ENCODE measurements at places on chromosomes 13 and 19.

DNA sequence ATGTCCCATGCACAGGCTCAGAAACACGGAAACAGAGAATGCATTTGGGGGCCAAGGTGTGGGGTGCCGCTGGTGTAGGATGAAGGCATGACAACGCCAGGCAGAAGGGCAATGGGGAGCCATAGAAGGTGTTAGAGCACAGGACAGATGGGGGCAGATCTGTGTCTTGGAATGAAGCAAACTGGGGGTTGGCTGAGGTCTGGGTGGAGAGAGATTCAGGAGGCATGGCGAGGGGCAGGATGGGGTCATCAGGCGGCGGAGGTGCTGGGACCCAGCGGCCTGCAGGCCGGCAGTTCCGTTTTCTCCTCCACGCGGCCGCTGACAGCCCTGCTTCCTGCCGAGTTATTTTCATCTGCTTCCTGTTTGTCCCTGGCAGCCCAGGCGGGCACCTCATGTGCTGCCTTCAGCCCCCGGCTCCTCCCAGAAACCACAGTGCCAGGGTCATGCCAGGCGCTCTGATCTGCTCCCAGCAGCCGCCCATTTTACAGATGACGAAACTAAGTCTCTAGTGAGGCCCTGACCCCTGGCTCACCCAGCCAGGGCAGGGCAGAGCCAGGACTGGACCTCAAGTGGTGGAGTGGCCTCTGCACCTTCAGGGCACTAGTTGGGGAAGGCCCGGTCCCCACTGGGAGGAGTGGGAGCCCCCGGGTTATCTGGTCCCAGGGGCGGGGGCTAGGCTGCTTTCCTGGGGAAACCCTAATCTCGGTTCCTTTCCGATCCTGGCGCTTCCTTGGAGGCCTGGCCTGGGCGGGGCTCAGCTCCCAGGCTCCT lies 2.2 kb downstream of the ARHGAP45 start:
- DNase-seq = no peak

DNA sequence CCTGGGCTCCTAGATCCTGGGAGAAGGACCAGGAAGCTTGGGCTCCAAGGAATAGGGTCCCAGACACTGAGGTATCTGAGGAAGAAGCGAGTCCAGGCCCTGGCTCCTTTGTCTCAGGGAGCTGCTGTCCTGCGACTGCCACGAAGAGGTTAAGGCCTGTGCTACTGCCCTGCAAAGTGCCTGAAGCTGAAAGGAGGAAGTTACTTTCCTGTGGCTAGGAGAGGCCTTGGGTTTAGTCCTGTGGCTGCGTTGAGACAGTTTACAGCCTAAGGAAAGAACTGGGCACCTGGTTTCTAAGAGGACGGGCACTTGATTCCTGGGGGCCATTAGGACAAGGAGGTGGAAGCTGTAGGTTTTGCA lies 2.8 kb downstream of the MYADM start:
- no peak for DNase-seq

GRCh38 chr13:35927567-35928021 lies 203.6 kb downstream of the DCLK1 start:
- DNase-seq = no peak

GRCh38 chr13:34430294-34430693 lies 511.8 kb upstream of the NBEA start:
- no peak for DNase-seq

DNA sequence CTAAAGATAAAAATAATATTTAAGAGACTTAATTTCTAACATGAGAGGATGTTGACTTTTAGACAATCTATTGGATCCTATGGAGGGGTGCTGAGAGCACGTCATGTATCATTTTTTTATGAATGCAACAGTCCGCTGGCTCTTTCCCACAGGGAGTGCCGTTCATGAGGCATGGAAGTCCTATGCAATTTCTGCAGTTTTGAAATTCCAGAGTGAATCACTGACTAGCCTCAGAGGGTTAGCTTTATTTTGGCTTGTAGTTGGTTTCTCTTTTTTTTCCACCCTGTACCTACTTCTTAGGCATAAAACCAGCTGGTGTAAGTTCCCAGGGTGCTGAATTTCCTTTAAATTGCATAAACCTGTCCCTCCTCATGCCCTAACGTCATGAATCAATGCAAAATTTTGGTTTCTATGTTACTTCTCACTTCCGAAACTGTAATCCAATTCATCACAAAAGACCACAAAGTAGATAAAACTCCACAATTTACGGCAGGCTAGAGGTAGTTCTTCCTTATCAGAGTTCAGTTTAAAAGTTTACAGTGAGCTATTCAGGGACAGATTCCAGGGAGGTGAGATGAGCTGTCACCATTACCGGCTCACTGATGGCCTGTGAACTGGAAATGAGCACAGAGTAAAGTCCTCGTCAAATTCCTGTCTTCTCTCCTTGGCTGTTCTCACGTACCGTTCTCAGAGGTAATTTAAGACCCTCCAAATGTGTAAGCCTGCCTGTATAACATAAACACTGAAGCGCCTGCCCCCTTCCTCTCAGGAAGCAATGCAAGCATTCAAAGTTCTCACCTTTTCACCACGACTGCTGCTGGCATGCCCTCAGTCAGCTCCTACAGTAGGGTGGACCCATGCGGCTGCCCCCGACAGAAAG lies 216.6 kb upstream of the SLC10A2 start:
- no peak for DNase-seq

DNA sequence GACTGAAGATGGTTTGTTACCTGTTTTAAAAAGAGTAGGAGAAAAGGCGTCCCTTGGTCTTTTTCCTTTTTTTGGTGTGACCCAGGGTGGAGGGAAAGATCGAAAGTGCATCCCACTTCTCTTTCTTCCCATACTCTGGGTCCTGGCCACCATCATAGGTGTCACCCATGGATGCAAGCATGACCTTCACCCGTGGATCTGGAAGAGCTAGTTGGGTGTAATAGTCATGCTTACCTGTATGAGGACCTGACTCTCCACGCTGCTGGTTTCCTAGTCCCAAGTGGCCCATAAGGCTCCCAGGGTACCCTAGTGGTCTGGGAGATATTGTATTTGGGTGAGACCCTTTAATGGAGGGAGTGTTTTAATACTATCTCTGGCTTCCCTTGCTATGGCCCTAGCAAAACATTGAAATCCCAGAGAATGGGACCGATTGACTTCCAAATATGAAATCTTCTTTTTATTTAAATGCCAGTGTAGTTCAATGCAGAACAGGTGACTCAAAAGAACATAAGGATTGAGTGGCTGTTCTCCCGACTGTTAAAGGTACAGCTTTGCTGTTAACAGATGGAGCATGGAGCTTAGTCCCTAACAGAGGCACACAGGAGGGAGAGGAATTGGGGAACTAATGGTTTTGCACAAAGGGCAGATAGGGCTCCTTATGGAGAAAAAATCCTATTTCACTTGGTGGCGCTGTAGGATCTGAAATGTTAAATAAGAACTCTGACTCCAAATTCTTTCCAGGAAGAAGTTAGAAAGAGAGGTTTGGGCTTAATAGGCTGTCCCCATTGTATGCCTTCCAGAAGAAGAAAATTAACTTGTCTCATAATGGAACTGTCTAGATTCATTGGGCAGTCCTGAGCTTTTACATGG lies 7.0 kb upstream of the ZNF550 start:
- no peak for DNase-seq

- no peak for DNase-seq
Measured at GRCh38 chr13:44011036-44011435, 131.3 kb downstream of the LACC1 start.

- no peak for DNase-seq
Measured at GRCh38 chr13:79999601-80000000, 341.3 kb downstream of the SPRY2 start.

DNA sequence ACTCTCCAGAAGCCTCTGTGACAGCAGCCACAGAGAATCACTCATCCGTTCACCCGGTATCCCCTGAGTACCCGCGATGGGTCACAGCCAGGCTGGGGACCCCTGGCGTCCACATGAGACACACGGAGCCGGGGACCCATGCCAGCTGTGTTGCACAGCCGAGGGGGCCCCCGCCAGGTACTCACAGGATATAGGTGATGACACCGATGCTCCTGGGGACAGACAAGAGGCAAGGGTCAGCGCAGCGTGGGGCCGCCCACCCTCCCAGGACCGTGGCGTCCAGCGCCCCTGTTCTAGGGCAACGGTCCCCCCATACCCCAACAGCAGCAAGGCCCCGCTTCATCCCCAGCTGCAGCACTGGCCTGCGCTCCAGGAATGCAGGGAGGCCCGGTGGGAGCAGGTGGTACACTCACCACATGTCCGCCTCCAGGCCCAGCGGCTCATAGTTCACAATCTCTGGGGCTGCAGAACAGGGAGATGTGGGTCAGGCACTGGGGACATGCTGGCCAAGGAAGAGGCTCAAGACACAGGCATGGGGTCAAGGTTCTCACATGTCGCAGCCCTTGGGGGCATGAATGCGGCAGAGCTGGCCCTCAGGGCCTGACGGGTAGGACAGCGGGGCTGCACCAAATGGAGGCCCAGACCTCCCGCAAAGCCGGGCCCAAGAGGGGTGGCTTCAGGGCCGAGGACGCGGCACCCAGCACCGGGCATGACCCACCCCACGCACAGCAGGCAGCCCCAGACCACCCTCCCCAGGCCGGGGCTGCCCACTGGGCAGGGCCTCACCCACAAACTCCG lies 7.2 kb downstream of the DAPK3 start:
- DNase-seq = no peak

- no peak for DNase-seq
Measured at GRCh38 chr13:99287551-99287950, 19.6 kb downstream of the GPR183 start.

DNA sequence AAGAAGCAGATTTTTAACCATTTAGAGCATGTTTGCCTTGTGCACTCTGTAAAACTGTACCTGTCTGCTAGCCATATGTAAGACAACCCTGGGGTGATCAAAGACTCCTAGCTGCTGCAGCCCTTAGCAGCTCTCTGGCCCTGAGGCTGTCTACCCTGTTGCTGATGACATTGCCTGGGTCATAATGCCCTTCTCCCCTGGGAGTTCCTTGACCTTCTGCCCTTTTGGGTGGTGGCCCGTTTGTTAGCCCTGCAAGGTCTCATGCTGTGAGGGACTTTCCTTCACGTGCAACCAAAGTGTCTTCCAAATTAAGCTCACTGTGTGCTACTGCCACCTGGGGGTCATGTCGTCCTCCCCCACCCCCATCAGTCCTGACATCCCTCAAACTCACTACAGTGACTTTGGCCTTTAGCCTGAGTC lies 7.4 kb downstream of the GPC6 start:
- no peak for DNase-seq

- DNase-seq = no peak
Measured at GRCh38 chr19:1018932-1019615, 1.8 kb downstream of the TMEM259 start.

GRCh38 chr13:107882708-107883560 lies 332.4 kb downstream of the LIG4 start:
- no peak for DNase-seq

DNA sequence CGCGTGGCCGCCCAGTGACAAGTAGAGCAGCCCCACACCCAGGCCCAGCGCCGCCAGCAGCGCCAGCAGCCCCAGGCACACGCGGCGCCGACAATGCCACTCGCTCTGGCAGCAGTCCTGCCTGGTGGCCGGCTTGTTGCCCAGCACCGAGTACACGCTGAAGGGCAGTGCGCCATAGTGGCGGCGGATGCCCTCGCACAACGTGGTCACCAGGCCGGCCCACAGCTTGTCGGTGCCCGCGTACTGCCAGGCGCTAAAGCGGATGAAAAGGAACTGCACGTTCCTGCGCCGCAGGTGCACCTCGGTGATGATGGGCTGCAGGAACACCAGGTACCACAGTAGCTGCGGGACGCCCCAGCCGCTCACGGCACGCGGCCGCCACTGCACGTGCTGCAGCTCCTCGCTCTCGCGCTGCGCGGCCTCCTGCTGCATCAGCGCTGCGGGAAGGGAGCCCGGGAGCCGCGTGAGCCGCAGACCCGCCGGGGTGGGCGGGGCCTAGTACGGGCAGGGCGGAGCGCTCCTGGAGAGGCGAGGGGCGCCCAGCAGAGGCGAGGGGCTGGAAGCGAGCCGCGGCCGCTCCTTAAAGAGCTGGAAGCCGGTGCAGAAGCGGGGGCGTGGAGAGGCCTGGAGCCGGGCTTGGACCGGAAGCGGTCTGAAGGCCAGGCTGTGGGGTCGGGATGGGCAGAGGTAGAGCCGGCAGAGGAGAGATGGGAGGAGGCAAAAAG lies 7.3 kb downstream of the NKPD1 start:
- no peak for DNase-seq

DNA sequence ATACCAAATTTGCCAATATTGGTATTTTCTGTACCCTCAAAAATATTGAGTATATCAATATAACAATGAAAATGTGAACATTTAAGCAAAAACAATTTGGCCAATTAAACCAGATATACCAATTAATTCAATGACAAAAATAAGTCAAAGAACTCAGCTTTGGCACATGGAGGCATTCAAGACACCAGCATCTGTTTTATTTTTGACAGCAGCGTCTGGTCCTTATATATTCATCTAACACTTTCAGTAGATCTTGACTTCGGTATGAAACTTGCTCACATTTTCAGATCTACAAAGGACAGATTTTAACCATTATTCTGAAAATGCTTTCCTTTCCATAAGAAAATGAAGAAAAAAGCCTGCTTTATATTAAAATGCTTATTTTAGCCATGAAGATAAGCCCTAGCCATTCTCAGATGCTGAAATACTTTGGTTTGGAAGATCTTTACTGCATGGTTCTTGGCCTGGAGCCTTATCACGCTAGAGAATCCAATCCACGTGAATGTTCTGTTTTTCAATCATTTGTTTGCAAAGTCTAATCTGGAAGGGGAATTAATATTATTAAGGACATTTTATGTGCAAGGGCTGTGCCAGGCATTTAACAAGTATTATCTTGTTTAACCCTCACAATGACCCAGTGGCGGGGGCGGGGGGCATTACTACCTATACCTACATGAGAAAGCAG lies 132.2 kb downstream of the DLEU7 start:
- DNase-seq = no peak

DNA sequence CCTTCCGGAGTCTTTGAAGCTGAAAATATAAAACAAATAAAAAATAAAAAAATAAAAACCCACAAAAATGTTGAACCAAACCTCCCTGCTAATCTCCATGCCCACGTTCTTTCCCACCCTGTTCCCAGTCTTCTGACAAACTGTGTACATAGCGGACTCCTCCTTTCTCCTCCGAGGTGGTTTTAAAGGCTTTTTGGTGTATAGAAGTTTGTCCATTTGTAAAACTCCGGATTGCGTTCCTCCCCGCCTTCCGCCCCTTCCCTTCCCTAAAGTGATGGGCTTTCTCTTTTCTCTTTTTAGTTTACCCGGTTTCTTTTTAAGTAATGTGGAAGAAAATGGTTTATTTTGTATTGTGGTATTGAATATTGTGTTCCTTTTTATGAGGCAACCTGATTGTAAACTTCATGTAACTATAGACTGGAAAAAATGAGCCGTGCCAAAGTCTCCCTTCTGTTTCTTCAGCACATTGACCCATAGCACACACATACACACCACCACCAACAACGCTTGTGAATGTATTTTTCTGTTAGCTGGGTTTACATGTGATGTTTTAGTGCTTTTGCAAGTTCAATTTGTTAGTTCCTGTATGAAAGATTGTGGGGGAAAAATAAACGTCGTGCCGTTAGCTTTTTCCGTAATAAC lies 4.4 kb downstream of the ZIC2 start:
- no peak for DNase-seq

GRCh38 chr13:27170221-27170515 lies 1.4 kb downstream of the USP12 start:
- DNase-seq = no peak

All from activated T-helper 9 cell treated with anti-CD3 and anti-CD28 coated beads, Interleukin-2, amount 50 U/mL, for 16 hours (primary cell).